Activated T-cell treated with anti-CD3 and anti-CD28 coated beads, Interleukin-2, amount 50 U/mL, for 72 hours (primary cell): ENCODE measurements at places on chromosomes 16 and 17.

- DNase-seq, result no peak
These were observed 8.1 kb downstream of the MYOCD start for GRCh38 chr17:12673788-12674187.

DNA sequence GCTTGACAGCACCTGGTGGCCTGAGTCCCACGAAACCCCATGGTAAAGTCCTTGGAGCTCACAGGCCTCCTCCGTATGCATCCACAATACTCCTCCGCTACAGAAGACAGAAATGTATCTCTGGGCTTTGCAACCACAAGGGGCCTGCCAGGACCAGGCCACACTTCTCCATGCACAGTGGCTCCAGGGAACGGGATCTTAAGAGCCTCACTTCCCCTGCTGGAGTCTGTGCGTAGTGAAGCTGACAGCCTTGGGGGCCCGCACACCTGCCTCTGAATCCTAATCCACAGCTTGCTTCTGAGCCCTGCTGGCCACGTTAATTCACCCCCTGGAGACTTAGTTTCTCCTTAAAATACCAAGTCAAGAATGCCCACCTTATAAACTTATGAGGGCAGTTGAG lies 125.7 kb downstream of the COPRS start:
- DNase-seq, result no peak

GRCh38 chr17:42659079-42659931 lies at the start of gene TUBG2:
Gene TUBG2, plus strand, starts transcription at chr17:42659284. Its CDS starts 220 bp downstream, at chr17:42659504.
- peak; percentile 69 for DNase-seq

DNA sequence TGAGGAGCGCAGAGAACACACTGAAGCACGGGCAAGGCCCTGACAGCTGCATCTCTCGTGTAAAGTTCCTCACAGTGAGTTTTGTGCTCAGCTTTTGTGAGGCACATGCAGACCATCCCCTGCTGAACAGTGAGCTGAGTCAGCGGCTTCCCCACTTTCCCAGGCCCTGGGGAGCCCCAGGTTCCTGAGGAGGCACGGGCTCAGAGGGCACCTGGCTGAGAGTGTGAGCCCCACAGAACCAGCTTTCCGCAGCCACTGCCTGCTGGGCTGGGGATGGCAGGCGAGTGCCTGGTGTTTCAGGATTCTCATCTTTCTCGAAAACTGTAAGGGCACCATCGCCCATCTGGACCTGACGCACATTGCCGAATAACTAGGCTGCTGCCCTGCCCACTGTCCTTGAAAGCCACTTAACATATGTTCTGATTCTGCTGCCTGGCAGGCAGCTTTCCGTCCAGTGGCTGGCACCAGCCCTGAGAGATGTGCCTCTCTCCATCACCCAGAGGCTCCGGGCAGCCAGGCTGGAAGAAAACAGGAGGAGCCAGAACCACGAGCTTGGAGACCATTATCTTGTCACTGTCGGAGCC lies 266.7 kb upstream of the FOXF1 start:
- DNase-seq, result no peak
